ENCODE measurements at places on chromosomes 3 and 15.

GRCh38 chr3:3847994-3848922 lies 49.0 kb downstream of the LRRN1 start:
- no peak for DNase-seq

GRCh38 chr3:23671851-23672589 lies 133.7 kb upstream of the UBE2E1 start:
- no peak for DNase-seq

DNA sequence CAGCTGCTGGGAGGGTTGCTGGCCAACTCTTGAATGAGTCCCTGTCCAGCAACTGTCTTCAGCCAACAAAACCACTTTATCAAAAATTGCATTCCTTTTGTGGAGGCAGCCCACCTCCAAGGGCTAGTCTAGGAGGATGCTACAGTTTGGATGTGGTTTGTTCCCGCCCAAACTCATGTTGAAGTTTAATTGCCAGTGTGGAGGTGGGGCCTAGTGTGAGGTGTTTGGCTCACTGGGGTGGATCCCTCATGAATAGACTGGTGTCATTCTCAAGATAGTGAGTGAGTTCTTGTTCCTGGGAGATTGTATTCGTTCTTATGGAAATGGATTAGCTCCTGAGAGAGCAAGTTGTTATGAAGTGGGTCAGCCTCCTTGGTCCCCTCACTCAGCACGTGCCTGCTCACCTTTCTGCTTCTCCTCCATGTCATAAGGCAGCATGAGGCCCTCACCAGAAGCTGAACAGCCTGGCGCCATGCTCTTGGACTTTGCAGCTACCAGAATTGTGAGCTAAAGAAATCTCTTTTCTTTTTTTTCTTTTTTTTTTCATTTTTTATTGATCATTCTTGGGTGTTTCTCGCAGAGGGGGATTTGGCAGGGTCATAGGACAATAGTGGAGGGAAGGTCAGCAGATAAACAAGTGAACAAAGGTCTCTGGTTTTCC lies 4.2 kb upstream of the RFC4 start:
- no peak for DNase-seq

- DNase-seq = no peak
Observed at GRCh38 chr3:146899171-146899570, 294.0 kb upstream of the PLSCR5 start.

DNA sequence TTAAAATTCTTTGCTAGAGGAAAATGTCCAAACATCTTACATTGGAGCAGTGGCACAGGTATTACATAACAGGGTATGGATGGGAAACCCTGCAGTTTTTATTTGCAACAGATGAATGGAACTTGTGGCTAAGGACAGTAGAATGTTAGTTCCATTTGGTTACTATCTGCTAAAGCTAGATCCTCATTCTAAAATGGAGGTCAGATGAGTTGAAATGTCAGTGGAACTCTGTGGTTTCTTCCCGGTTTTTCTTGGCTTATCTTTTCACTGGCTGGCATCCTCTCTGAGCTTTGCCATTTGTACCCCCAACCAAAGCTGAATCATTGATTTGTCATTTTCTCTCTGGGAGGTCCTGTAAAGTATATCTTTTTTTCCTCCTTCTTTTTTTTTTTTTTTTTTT lies 68.9 kb downstream of the ARMC8 start:
- no peak for DNase-seq

DNA sequence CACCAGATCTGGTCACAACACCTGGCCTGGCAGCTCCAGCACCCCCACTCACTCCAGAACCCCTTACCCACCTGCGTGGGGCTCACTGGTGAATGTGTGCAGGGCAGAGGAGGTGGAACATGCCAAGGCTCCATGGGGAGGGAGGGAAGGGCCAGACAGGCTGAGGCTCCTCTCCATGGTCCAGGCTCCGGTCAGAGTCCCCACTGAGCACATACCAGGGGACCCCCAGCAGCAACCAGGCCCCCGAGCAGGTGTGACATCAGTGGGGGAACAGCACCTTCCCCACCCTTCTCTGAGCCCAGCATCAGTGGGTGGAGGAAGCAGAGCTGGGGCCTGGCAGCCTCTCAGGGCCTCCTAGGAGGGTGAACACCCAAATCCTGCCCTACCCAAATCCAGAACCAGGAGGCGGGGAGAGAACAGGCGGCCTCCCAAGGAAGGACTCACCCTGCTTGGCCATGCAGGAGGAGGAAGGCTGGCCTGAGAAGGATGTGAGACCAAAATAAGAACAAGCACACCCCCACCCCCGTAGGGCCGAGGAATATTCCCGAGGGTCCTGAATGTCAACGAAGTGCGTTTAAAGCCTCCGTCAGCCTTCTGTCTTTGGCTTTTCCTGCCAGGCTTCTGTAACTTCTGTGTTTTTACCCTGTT lies 1.1 kb upstream of the GP9 start:
- no peak for DNase-seq

- no peak for DNase-seq
Observed at GRCh38 chr3:194720048-194720447, 34.4 kb downstream of the FAM43A start.

DNA sequence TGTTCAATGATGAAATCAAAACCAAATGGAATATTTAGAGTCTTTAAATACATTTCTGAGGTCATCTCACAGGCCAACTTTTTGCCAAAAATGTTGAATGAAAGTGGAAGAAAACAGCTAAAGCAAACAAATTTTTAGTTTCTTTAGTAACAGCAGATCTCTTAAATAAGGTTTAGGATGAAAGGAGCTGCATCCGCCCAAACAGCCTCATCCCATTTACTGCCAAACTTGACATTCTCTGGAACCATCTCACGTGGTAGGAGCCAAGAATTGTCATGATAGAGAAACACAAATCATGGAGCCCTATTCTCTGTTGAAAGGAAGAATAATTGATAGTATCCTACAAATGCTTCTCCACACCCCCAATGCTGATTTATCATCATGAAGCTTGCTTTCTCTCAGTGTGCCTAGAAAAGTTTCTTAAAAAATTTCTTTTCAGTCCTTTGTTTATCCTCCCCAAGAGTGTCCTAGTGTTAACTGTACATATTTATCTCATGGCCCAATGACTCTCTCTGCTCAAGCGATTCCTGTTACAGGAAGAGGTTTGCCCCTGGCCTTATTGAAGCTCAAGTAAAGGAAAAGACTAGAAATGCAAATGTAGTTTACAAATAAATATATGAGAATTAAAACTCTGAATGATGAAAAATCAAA lies 23.4 kb downstream of the SLC9A9 start:
- peak; percentile 48 for DNase-seq

DNA sequence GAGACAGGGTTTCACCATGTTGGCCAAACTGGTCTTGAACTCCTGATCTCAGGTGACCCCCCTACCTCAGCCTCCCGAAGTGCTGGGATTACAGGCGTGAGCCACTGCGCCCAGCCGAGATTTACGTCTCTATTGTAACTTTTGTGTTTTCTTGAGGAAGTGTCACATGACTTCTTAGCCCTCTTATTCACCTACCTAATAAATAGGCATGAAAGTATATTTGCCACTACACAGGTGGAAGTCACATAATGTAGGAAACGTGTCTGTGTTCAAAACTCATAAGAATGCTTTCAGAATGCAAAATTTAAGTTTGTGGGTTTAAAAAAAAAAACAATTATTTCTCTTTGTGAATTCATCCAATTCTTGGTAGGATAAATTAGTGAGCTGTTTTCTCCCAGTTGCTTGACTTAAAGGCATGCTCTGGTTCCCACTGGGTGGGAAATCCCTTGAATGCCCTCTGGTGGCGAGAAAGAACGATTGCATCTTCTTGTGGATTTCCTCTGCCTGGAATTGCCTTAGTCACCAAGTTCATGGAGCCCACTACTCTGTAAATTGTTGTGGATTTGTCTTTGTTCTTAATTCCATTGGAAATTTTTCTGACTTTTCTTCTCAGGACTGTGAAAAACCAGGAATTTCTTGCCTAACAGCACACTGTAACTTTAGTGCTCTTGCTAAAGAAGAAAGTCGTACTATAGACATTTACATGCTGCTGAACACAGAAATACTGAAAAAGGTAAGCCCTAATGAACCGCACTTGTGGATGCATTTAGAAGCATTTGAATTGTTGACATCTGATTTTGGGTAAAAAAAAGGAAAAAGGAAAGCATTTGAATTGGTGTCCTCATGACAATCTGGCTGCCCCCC lies 82.2 kb upstream of the CTDSPL start:
- peak; percentile 83 for DNase-seq

DNA sequence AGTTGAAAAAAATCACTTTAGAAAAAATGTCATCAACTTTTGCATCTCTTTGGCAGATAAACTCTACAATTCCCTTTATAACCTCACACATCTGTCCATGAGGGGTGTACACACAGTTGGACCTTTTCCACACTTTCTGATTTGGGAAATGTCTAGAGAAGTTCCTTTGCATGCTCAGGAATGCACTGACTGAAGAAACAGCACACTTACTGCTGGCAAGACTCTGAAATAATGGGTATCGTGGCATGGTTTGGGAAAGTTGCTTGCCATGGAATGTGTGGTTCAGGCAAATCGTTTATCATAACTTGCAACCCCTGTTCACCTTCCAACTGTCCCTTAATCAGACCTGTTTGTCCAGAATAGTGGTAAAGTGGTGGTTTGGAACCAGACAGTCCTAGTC lies 135.3 kb upstream of the TGFBR2 start:
- DNase-seq = peak; percentile 52

DNA sequence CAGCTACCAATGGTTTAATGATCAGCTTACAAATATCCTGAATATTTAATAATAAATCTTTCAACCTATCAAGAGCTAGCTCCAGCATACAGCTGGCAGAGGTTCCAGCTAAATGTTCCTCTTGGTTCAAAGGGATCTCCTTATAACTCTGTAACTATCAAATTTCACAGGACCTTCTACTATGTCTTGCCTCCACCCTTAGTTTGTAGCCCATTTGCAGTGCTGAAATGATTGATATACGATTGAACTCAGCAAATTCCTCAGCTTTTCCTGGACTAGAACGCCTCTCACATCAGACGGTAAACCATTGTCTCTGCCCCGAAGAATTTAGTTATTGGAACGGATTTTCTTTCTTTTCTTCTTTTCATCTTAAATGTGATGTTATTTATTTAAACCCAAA lies 41.5 kb downstream of the CD200R1L start:
- peak; percentile 31 for DNase-seq

GRCh38 chr15:71212146-71212545 lies 96.9 kb downstream of the THSD4 start:
- no peak for DNase-seq
